ENCODE measurements at places on chromosomes 11 and 22.
A peak's percentile ranks its signal among the peaks of the same experiment; 100 is the strongest.

- DNase-seq: peak; percentile 66
Observed at GRCh38 chr22:45263463-45264269, 21.1 kb upstream of the UPK3A start.

GRCh38 chr11:87076874-87077429, 39.2 kb downstream of the TMEM135 start:
- no peak for DNase-seq

DNA sequence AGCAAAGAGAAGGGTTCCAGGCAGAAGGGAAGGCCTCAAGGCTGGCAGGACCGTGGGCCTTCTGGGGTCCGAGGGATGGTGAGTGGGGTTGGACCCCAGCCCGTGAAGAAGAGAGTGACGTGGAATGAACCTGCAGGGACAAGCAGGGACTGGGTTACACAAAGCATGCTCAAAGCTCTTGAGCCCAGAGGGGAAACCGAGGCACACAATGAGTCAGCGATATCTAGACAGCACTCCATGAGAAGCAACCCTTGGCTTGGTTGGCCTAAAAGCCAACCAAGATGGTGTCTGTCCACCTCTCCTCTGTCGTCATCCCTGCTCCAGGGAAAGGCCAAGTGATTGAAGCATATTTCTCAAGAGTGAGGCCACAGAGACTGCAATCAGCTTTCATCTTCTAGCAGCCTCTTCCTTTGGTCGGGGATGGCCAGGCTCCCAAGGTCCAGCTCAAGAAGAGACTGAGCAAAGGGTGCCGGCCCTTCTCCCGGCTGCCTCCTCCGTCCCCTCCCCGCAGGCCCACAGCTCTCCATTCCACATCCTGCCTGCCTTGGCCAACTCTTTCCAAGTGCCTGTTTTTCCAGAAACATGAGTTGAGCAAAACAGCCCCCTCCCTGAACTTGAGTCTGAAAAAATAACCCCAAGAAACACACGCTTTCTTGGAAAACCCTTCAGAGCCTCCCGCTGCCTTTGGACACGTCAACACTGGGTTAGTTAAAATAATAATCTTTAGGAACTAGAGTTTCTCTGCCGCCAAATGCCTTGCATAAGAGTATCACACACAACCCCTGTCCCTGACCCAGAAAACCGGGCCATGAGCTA, 556.6 kb downstream of the MIAT start:
- DNase-seq: no peak

DNA sequence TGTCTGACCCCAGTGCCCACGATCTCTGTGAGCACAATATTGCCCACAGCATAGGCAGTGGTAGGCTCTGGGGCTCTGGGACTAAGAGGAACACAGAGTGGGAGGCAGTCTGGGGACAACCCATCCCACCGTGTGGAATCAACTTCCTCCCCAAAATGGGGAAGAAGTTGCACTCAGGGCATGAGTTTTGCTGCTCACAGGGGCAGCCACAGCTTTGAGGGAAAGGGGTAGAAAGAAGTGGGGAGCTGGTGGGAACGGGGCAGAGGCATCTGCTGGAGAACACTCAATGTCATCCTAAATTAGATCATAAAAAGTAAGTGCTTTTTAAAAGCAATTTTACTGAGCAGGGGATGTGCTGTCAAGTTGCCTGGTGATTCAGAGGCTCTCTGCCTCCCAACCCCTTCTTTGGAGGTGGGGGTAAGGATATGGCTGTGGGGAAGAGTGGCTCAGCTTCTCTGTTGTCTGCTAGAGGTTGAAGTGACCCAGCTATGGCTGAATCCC, 233.8 kb upstream of the NCAM1 start:
- no peak for DNase-seq

GRCh38 chr11:44600839-44601383, 35.4 kb downstream of the CD82 start:
- peak; percentile 30 for DNase-seq

- DNase-seq: no peak
Observed at GRCh38 chr11:11148104-11148509, 204.9 kb downstream of the CSNK2A3 start.

DNA sequence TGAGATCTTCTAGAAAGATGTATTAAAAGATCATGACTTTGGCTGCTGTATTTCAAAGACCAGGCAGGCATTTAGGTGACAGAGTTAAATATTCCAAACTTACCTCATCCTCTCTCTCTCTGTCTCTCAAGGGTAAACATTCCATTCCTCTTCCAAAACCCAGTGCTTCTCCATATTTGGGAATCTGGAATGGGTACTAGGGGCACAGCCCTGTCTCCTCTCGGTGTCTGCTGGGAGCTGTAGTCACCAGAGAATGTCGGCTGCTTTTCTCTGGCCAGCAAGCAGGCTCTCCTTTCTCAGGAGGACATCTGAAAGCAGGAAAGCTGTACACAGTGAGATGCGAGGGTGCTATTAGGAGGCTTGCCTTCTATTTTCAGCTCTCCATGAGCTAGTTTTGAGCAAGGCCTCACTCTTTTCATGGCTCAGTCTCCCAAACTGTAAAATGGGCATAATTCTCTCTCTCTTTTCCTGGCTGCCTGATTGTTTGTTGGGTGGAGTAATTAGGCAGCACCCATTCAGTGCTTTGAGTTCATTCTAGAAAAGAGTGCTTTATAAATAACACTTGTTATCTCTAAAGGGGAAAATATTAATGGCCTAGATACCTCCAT, 9.3 kb upstream of the PEX26 start:
- no peak for DNase-seq

DNA sequence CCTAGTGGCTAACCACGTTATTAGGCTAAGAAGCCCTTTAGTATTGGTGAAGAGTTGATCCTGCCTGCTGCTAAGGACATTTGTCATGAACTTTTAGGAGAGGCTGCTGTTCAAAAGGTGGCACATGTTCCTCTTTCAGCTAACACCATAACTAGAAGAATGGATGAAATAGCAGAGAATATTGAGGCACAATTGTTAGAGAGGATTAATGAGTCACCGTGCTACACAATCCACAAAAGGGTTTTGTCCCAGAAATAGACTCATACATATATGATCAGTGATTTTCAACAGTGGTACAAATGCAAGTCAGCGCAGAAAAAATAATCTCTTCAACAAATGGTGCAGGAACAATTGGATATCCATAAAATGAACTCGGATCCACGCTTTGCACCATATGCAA, 7.0 kb upstream of the MSANTD2 start:
- no peak for DNase-seq

- no peak for DNase-seq
Observed at GRCh38 chr11:112801025-112801816, 160.0 kb upstream of the NCAM1 start.

DNA sequence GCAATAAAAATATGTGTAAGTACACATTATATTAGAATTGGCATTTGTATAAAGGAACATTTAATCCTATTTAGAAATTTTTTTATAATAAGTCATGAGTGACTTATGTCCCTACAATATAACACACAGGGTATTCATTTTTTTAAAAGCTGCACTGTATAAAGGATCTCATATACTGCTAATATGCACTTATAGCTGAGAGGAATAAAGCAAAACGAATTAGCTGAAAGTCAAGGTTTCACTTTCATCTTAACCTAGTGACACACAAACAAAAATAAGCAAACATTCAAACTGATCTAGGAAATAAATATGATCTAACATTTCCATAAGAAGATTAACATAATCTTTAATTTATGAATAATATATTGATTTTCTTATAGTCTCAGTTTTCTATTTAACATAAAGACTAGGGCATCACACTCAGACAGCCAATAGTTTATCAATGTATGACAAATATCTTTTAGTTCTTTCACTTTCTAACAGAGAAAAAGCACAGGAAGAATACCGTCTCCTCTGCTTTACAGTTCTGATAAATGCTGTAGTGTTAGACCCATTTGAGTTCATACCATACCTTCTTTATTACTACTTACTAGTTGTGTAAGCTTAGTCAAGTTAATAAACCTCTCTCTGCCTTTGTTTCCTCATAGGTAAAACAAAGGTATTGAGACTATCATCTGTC, 42.9 kb downstream of the DCDC1 start:
- DNase-seq: no peak

GRCh38 chr11:59801160-59801706, 9.3 kb downstream of the MRPL16 start:
- DNase-seq: no peak

DNA sequence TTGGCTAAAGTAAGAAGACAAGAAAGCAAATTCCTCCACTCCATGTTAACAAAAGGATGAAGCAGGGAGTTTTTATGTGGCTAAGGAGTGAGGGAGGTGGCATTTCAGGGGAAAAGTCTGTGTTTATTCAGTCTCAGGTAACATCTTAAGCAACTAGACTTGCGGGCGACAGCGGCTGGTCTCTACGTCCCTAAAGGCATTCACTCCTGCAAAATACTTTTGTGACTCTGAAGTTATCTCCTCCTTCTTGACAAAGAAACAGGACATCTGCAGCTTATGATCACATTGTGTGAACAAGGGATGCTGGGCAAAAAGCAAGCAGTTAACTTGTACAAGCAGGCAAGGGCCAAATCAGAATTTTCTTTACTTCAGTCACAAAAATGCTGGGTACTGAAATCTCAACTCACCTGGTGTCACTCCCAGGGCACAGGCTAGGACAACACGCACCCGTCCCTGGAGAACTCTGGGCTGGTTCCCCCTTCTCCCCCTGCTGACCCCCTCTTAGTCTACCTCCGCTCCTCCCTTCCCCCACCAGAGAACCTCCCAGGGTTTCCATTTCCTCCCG, 38.3 kb downstream of the IGLL5 start:
- no peak for DNase-seq

DNA sequence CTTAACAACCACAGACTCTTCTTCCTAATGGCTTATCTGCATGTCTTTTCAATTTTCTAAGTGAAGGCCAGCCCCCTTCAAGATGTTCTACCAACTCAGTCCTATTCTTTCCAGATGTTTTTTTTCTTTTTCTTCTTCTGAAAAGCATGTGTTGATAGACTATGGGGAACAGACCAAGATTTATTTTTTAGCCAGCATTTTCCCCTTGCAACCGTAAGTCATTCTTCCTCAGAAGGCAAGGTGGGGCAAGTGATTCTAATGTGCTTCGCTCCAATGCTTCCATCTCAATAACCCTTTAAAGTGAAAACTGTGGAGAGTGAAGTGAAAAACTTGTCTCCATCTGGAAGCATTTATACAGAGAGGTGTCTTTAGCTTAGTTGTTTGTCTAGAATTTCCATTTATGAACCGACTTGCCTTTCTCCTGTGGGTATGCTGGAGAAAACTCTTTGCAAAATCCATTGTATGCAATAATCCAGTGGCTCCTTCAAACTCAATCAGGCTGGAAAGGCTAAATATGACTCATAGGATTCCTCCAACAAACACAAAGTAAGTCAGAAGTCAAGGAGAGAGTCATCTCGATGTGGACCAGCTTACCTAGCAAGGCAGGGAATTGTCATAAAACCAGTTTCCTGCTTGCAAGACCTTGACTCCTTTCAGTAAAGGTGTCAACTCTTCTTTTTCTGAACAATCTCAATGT, 83.7 kb downstream of the MAML2 start:
- DNase-seq: no peak

DNA sequence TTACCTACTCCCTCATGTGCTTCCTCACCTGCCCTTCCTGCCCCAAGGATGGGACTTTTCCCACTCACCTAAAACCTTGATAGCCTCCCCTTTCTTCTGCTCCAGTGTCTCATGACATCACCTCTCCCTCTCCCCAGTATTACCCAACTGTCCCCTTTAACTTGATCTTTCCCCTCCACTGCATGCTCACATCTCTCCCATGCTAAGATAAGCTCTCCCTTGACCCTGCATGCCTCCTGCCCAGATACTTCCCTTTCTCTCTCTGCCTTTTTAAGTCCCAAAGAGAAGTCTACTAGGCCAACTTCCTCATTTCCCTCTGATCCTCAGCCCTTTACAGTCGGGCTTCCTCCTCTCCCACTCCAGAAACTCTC, 14.8 kb downstream of the CD3E start:
- DNase-seq: no peak

GRCh38 chr11:82533628-82534327, 199.9 kb downstream of the FAM181B start:
- no peak for DNase-seq

- DNase-seq: no peak
Observed at GRCh38 chr11:19577976-19578619, 134.5 kb upstream of the NAV2 start.

GRCh38 chr11:6617315-6617781, 1.9 kb downstream of the TPP1 start:
- no peak for DNase-seq

DNA sequence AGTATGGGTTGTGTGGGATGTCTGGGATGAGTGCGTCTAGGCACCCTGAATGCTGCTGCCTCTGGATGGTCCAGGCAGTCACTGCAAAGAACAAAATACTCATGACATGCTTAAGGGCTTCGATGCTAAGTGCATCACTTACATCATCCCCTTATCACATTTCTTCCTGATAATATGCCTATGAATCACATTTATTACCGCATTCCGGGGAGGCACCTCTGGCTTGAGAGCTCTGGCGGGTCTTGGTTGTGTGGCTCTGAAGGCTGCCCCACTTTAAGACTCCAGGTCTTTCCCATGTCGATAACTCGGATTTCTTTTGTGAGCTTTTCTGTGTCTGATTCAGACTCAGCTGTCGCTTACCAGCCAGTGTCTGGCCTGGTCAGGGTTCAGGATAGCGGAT, 1126.4 kb downstream of the TBC1D22A start:
- no peak for DNase-seq

- DNase-seq: no peak
Observed at GRCh38 chr22:46081036-46081830, 69.1 kb upstream of the PPARA start.

GRCh38 chr11:34756591-34756990, 135.7 kb downstream of the EHF start:
- DNase-seq: no peak

GRCh38 chr11:14635546-14635945, 8.1 kb upstream of the PDE3B start:
- no peak for DNase-seq

DNA sequence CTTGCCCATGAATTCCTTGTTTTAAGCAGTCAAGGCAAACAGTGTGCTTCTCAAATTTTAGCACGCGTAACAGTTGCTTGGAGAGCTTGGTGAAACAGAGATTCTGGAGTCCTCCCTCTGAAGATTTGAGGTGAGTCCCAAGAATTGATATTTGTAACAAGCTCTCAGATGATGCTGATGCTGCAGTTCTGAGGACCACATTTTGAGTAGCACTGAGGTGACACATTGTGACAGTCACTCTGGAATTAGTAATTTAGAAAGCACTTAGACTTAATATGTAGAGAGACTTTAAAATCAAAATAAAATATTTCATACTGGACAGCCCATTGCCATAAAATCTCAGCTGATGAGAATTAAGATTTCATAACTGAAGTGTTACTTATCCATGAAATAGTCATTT, 38.5 kb downstream of the DNAJC24 start:
- DNase-seq: no peak
